ENCODE measurements at places on chromosomes 12 and 14. TPM values are rescaled to one million over a fixed set of nuclear protein-coding genes. Genes with fewer than 3 reads are reported as not detected.

Gene TMEM229B
- total RNA-seq, result 3.0 TPM

Gene CLEC7A
- not detected for total RNA-seq

Gene RNU4-1
- under 0.01 TPM for total RNA-seq

Gene SOAT2
- 0.16 TPM for total RNA-seq

Gene PROX2
- total RNA-seq, result not detected
